ENCODE measurements at places on chromosomes 11 and 22.

DNA sequence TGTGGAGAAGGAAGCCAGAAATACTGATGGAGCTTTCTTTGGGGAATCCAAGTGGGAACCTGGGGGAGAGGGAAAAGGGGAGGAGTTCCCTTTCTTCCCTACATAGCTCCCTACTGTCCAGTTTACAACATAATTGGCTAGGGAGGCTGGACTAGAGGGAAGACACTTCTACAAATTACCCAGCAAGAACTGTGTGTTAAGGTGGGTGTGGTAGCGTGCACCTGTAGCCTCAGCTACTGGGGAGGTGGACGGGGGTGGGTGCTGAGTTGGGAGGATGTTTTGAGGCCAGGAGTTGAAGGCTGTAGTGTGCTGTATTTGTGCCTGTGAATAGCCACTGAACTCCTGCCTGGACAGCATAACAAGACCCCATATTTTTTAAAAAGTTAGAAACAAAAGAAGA is 74.0 kb downstream of the NAV2 start:
- DNase-seq, result no peak

DNA sequence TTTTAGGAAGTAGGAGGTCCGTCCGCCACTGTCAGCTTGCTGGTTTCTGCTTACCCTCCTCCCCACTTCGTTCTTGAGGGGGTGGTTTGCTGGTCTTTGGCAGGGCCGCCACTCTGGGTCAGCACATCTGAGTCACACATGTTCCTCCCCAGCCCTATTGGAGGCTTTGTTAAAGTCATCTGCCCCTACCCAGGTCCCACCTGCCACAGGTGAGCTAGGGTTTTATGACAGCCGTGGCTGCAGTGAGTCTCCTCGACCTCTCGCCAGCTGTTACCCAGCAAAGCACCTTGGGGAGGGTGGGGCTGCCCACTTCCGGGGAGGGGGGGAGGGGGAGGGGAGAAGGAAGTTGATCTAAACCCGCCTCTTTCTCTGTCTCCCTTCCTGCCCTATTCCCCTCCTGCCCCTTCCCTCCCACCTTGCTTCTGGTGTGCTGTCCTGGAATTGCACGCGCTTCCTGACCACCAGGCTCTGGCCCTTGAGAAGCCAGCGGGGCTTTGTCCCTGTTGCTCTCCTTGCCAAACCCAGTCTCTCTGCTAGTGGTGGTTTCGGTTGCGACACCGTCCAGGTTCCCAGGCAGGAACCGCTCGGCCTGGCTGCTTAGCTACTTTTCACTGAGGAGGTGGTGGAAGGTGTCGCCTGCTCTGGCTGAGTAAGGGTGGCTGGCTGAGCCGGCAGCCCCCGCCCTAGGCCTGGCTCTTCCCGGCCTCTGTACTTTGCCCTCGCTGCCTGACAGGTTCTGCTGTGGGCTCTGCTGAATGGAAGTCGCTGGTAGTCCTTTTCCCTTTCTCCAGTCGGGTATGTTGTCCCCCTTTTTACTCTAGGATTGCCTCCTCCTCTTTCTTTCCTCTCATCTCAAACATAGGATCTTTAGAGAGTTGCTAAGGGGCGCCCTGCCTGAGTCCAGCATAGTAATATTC is 28.5 kb downstream of the RCOR2 start:
- DNase-seq, result no peak

DNA sequence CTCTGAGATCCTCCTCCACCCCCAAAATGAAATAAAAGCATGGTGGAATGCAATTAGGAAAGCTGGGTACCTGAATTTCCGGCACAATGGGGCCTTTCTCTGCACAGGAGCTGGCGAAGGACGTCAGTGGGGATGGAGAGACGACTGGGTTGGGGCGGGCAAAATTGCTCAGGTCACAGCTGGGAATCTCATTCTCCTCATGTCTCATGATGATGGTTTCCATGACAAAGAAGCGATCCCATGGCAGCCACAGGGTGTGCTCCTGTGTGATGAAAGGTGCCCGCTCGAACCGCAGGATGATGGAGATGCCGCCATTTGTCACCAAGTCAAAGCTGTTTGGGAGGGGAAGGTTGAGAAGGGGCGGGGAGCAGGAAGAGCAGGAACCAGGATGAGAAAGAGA is 157.6 kb upstream of the NARS2 start:
- no peak for DNase-seq

- DNase-seq, result no peak
These were observed 99.8 kb downstream of the FBXO7 start for GRCh38 chr22:32574411-32574810.

GRCh38 chr11:1263010-1263409 is 40.1 kb downstream of the MUC5B start:
- no peak for DNase-seq

DNA sequence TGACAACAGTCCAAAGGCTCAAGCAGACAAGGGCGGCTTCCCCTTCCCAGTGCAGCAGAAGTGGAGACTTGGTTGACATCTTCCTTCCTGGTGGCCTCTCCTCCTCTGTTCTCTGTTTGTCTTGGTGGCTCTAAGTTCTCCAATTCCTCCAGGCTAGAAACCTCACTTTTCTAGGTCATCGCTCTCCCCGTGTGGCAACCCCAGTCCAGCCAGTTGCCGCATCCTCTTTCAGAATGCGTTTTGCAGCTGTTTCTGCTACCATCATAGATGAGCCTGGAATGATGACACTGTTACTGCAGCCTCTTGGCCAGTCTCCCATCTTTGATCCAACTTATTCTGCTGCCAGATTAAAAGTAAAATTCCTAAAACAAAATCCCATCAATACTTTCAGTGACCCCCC is 201.5 kb downstream of the TRIM29 start:
- DNase-seq, result no peak

GRCh38 chr11:86360775-86361395 is 13.8 kb upstream of the CCDC81 start:
- no peak for DNase-seq

- no peak for DNase-seq
These were observed 144.5 kb downstream of the SPON1 start for GRCh38 chr11:14107050-14107430.

DNA sequence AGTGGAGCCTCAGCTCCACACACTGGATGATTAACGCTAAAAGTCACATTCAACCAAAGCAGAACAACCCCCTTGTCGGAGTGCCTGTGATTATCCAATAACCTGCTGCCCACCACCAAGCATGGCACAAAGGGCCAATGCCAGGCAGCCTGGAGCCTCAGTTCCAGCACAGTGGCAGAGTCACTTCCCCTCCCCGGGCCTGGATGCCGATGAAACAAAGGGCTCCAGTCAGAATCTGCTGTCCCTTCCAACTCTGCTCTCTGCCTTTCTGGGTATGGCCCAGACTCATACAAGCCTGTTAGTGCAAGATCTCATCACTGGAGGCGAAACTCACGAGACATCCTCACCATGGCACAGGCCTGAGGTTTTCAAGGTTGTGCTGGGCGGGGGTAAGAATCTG is 52.1 kb downstream of the CLTCL1 start:
- peak; percentile 66 for DNase-seq

GRCh38 chr22:26860301-26860700 is 202.9 kb downstream of the MIAT start:
- no peak for DNase-seq

GRCh38 chr11:58919561-58919960 is 19.7 kb upstream of the GLYATL1 start:
- no peak for DNase-seq

DNA sequence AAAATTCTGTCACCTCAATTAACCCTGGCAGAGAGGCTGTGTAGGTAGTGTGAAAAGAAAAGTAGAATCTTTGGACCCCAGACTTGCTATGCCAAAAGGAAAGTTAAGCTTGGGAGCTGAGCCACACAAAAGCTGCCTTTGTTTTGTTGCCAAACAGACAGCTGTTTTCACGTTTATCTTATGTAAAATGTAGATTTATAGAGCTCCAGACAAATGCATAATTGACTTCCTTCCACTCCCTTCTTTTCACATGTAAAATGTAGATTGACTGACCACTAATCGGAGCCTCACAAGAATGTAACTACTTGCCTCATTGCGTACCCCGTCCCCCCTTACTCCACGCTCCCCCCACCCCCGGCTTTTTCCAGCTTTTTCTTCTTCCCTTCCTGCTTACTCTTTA is 2302.2 kb upstream of the RAG2 start:
- no peak for DNase-seq

- no peak for DNase-seq
These were observed 70.2 kb downstream of the NOX4 start for GRCh38 chr11:89420981-89421380.

GRCh38 chr11:71165771-71166170 is 86.6 kb downstream of the SHANK2 start:
- DNase-seq, result no peak

DNA sequence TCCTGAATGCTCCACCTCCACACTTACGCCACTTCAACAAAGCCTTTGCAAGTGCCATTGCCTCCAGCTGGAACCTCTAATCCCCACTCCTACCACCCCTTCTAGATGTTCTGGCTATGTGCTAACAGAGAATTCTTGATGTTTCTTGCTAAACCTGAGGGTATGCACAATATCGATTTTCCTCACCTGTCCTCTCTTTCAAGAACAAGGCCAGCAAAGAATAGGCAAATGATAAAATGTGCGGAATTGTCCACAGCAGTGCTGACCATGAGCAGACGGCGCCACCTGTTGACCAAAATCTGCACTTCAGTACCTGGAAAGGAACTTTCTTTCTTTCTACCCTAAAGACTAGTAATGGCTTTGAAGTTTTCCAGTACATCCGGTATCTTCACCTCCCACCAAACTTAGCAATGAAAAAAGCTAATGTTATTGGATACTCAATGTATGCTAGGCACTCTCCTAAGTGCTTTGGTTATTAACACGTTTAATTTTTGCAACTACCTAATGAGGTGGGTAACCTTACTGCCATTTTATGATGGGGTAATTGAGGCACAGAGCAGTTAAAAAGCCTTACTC is 3.4 kb downstream of the TIMM10 start:
- no peak for DNase-seq

GRCh38 chr11:31802990-31803812 is 7.9 kb downstream of the PAX6 start:
- DNase-seq, result no peak

- peak; percentile 36 for DNase-seq
These were observed 450 bp downstream of the ZBTB44 start for GRCh38 chr11:130314184-130314749.

- no peak for DNase-seq
These were observed 95.7 kb upstream of the UBASH3B start for GRCh38 chr11:122559734-122560382.

- DNase-seq, result no peak
These were observed 16.8 kb upstream of the P2RY2 start for GRCh38 chr11:73201249-73201648.

GRCh38 chr22:42385696-42386095 is 46.5 kb downstream of the NFAM1 start:
- peak; percentile 60 for DNase-seq

- no peak for DNase-seq
These were observed 185.3 kb upstream of the LARGE1 start for GRCh38 chr22:34105461-34106062.

DNA sequence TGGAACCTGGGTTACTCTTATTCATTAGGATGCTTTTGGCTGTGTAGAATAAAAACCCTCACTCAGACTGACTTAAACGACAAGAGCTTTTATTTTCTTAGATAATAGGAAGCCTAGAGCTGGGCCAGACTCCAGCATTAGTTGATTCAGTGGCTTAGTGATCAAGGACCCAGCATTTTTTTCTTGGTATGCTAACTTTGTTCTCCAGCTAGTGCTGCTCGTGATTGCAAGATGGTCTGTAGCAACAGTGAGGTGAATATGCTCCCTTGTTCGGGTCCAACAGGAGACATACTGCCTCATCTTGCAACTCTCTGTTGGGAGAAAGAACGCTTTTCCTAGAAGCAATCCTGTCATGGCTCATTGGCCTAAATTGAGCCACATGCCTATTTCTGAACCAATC is 33.4 kb downstream of the INSC start:
- DNase-seq, result no peak

GRCh38 chr11:74937696-74938475 is 11.0 kb downstream of the XRRA1 start:
- no peak for DNase-seq

DNA sequence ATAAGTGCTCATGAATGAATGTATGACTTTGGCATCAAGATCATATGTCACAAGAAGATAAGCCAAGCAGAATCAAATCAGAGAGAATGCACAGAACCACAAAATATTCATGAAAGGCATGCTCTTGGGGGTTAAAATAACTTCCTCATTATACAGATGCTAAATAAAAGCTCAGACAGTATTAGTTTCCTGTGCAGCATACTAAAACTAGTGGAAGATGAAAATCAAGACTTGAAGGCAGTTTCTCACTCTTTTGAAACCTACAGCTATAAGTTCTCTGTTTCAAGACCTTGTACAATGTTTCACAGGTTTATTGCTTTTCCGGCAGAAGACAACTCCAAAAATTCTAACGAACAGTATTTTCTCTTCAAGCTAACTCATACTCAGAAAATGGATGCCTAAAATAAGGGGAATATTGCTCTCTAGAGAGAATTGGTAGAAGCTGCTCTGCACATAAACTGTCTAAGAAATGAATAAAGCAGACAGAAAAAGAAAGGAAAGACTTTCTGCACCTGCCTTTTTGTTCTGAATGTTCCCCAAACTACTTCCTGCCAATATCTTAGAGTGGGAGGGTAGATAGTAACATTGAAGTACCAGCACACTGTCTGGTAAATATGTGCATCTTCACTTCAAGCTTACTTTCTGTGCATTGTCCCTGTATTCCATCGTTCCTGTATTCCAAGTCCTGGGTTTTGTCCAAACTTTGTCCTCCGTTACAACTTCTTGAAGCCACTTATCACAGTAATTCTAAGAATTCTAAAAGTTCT is 639.4 kb upstream of the FAT3 start:
- DNase-seq, result no peak

GRCh38 chr11:105783216-105783615 is 173.3 kb downstream of the GRIA4 start:
- DNase-seq, result no peak

DNA sequence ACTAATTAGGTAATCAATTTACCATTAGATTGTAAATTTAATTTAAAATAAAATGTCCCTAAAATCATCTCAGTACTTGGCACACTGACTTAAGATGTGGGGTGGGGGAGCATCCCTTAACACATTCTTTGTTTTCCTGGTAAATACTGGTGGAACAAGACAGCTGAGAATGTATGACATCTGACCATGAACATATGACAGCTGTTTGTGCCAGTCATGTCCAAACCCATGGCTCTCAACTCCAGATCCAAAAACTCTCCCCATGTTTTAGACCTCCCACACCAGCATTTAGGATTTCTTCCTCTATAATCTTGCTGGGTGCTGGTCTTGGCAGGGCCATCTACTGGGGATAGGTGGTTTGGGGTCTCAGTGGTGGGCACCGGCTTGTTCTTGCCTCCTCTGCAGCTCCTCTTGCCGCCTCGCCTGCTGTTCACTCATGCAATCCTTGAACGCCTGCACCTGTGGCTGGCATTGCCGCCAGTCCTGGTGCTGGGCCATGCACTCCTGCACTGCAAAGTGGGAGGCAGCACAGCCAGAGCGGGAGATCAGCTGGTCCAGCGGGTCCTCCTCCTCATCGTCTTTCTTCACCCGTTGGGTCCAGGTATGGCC is 3.8 kb downstream of the COA4 start:
- DNase-seq, result no peak

DNA sequence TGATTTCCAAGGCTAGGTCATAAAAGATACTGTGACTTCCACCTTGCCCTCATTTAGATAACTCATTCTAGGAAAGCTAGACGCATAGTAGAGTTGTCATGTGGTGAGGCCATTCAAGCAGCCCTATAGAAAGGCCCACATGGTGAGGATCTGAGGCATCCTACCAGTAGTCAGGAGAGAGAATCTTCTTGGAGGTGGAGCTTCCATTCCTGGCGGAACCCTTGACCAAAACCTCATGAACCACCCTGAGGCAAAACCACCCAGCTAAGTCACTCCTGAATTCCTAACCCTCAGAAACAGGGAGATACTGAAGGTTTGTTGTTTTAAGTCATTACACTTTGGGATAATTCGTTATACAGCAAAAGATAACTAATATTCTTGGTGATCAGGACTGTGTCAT is 2.9 kb upstream of the HDHD5 start:
- DNase-seq, result no peak
